ENCODE measurements at places on chromosomes 5 and 9.

- DNase-seq: no peak
Observed at GRCh38 chr5:162248107-162248713, 180.6 kb downstream of the GABRG2 start.

DNA sequence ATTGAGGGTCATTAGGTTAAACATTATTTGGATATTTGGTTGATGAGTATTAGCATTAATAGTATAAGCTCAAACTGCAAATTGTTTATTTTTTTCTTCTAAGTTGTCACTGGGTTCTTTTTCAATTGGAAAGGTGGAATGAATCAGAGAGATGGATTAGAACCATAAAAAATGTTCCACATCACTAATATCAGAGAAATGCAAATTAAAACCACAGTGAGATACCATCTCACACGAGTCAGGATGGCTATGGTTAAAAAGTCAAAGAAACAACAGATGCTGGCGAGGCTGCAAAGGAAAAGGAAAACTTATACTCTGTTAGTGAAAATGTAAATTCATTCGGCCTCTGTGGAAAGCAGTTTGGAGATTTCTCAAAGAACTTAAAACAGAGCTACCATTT, 122.8 kb downstream of the CCDC192 start:
- no peak for DNase-seq

- no peak for DNase-seq
Observed at GRCh38 chr9:125476645-125477044, 215.0 kb downstream of the GAPVD1 start.

DNA sequence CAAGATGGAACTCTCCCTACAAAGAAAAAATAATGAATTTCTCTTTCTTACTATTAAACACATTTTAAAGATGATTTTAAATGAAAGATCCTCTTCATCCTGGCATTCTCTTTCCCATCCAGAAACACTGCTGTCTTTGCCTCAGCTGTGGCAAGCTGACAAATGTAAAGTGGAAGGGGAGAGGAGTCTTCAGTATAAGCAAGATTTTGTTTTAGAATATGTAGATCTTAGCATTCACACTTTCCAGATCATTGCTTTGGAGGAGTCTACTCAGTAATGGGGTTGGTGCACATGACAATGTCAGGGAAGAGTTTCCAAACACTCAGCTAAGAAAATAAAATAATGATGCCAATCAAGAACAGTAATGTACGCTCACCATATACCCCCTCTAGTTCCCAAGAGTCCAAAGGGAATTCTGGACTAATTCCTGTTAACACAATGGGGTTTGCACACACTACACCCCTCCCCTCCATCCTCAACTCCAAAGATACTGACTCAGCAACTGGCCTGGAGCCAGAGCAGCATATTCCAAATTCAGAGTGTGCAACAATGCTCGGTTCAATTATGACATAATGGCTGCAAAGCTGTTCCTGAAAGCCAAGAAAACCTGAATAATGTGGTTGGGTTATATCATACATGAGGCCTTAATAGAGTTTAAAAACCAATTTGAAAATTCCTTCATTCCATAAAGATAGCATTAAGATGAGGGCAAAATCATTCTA, 4.6 kb downstream of the C5orf63 start:
- DNase-seq: no peak

DNA sequence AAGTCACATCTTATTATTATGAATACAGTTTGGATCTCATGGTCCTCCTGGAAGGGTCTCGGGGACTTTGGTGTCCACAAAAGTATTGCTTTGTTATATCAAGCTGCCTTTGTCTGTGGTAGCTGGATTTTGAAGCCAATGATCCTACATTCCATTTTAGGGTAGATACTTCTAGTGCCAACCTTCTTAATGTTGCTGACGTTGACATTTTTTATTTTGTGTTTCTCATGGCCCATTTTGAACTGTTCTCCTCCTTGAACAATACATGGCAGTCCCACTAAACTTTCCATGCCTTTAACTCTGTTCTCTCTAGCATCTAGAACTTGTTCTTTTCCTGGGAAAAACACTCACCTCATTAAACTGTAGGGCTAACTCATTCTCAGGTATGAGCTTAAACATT, 425.8 kb downstream of the KCTD16 start:
- DNase-seq: no peak

Data from NCI-H1048 (cell line).